Fibroblast of lung (primary cell): ENCODE measurements at places on chromosomes 6 and 20. TPM values are rescaled to one million over a fixed set of nuclear protein-coding genes. Genes with fewer than 3 reads are reported as not detected.
A peak's percentile ranks its signal among the peaks of the same experiment; 100 is the strongest.

GRCh38 chr6:150600010-150600300 lies 270 bp downstream of the PLEKHG1 start:
- DNase-seq: no peak

Gene PDE7B
- 21.5 and 22.1 TPM in 2 replicates for total RNA-seq

GRCh38 chr6:38406096-38406495 lies 233.6 kb downstream of the BTBD9 start:
- DNase-seq: no peak

DNA sequence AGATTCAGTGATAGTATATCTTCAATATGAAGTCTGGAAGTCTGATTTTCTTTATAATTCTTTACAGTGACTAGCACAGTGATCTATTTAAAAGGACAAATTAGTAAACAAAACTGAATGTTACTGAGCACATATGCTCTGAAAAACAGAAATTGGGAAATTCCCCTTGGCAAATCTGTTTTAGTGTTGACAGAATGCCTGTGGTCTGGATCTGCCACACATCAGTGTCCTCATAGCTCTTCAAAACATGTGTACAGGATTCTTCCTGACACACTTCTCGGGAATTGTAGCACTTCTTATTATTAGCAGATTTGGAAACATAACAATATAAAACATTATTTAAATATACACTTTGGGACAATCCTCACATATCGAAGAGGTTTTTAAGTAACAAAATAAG lies 354.3 kb downstream of the COL12A1 start:
- peak; percentile 14 for DNase-seq

DNA sequence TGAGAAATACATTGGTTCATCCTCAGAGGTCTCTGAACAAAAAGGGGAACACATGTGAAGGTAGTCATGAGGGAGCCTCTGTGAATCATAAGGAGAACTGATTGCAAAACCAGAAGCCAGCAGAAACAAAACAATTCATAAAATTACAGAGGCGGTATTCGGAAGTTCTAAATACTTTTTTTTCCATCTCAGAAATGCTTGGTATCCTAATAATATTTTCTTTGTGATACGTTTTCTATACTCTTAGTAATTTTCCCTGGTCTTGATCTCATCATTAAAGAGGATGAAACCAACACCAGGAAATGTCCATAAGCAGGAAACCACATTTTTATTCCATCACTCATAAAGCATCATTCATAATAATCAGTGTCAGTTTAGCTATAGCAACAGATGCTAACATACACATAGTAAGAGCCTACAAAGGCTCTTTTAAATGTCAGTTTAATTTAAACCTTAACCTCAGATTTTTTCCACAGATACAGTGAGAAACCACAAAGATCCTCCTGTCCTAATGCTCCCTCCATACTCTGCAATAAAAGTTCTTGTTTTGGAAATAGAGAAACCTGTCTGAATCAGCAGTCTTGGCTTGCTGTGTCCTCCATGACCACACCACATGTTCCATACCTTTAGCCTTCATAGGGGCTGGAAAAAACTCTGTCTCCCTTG lies 29.2 kb downstream of the SGK1 start:
- DNase-seq: peak; percentile 88

GRCh38 chr6:113842165-113842564 lies 15.0 kb upstream of the MARCKS start:
- peak; percentile 94 for DNase-seq

Gene CDH22
- total RNA-seq: not detected in 2 replicates

DNA sequence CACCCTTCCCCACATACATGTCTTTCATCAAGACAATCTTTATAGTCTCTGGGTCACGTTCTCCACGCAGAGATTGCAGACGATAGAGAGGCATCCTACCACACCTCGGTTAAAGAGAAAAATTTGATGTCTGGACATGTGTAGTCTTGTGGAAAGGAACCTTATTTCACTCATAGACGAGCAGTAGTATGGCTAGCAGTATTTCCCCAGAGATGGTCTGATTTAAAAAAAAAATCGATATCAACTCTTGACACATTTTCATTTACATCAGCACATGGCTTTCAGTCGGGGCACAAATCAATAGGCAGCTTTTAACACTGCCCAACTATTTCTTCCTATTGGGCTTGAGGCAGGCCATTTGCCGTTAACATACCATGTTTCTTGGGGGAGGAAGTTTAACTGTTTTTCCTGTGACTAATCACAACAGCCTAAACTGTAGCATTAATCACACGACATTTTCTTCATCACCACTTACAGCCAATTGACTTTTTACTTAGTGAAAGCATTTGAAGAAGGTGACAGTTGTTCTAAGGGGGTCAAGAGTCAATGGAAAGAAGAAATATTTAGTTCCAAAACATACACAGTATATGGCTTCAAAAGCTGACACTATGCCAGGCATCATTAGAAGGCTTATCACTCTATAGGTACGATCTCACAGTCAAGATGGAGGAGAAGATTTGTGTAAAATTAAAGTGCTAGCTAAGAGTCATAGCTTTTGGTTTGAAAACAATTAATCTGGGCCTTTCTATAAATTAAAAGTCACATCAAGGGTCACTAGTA lies 129.5 kb upstream of the HDAC2 start:
- peak; percentile 26 for DNase-seq

DNA sequence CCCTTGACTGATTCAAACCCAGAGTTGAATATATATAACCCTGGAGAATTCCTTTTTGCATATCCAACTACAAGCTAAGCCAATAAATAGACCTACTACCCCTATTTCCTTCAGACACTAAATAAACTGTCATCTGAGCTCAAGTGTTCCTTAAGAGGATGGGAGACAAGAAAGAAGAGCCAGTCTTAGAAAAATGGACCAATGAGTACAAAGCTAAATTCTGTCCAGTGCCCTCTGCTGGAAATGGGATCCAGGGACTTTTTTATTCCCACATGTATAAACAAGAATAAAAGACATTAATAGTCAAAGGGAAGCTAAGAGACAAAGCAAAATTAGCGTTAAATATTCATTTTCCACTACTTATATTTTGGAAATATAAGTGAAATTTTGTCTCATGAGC lies 4.8 kb downstream of the PPP1R10 start:
- DNase-seq: peak; percentile 29

Gene CST2
- not detected in 2 replicates for total RNA-seq

GRCh38 chr6:161242779-161243693 lies 30.8 kb downstream of the AGPAT4 start:
- peak; percentile 80 for DNase-seq

Gene WFDC12
- not detected in 2 replicates for total RNA-seq

- no peak for DNase-seq
Observed at GRCh38 chr6:82869493-82869892, 196.1 kb downstream of the UBE3D start.

Gene REM1
- total RNA-seq: not detected in 2 replicates

DNA sequence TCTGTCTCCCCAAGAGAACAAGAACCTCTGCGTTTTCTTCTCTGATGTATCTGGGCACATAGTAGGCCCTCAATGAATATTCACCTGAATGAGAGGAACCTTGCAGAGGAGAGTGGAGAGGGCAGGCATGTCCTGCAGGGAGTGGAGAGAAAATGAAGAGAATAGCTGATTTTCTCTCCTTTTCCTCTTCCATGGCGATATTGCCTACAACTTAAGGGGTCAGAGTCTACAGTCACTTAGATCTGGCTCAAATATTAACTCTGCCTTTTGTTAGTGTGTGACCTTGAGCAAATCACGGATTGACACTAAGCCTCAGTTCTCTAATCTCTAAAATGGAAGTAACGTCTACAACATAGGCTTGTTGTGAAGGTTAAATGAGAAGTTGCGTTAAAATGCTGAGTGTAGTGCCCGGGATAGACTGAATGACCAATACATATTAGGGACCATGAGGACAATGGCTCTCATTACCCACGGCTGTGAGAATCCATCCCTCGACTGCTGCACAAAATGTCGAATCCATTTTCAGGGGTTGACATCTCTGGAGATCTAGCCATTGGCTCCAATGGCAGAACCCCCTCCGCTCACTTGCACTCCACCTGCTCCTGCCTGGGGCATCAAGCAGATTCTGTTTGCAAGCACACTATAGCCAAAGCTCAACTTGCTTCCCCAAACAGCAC lies 14.8 kb downstream of the CD83 start:
- DNase-seq: no peak

DNA sequence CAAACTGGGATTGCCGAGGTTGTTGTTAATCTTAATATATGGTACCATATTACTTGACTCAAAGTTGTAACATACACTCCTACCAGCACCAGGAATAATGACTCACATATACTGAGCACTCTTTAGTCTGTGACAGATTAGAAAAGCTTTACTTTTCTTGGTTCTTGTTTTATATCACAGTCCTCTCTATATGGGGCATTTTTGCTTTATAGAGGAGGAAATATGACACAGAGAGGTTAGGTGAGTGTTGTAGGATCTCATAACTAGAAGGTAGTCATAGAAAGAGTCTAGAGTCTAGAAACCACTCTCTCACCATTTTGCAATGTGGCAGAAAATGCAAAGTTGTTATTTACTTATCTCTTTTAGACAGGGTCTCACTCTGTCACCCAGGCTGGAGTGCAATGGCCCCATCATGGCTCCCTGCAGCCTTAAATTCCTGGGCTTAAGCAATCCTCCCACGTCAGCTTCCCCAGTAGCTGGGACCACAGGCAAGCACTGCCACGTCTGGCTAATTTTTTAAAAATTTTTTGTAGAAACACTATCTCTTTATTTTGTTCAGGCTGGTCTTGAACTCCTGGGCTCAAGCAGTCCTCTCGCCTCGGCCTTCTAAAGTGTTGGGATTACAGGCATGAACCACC lies 13.4 kb downstream of the TRIM38 start:
- DNase-seq: no peak

Gene SLA2
- total RNA-seq: not detected in 2 replicates

- DNase-seq: peak; percentile 38
Observed at GRCh38 chr6:156842598-156843250, 65.5 kb downstream of the ARID1B start.

DNA sequence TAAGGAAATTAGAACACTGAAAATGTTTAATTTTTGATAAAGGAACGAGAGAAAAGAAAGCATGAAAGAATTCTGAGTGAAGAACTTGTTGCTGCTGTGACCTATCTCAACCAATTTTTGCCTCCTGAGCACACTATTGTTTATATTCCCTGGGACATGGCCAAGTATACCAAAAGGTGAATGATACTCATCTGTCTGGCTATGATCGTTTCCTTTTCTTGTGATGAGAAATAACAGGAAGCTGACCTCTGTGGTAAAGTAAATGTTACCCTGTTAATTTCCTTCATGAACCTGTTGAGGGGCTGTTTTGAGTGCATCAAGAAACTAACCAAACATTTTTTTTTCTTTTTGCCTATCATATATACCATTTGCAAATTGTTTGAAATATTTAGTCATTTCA lies 69.1 kb downstream of the FIG4 start:
- DNase-seq: peak; percentile 22

Gene ENPP1
- 13.1 and 85.4 TPM in 2 replicates for total RNA-seq

DNA sequence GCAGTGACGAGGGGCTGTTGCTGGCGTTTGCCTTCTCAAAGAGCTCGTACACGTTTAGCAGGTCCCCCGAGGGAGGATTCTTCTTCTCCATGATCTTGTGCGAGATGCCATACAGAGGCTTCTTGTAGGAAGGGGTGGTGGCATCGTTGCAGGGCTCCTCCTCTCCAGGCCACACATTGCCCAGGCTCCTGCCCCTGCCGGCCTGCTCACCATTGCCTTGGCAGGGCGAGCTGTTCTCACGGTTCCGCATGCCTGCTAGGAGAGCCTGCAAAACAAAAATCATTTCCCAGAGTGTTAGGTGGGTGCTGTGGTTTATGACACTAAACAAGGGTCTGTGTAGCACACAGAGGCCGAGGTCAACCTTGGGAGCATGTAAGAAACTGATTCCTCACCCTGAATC lies 42.7 kb downstream of the MTRES1 start:
- DNase-seq: no peak

GRCh38 chr6:128600397-128600951 lies 80.1 kb upstream of the PTPRK start:
- peak; percentile 98 for DNase-seq

GRCh38 chr20:3677733-3678132 lies 4.1 kb downstream of the ADAM33 start:
- DNase-seq: peak; percentile 53

DNA sequence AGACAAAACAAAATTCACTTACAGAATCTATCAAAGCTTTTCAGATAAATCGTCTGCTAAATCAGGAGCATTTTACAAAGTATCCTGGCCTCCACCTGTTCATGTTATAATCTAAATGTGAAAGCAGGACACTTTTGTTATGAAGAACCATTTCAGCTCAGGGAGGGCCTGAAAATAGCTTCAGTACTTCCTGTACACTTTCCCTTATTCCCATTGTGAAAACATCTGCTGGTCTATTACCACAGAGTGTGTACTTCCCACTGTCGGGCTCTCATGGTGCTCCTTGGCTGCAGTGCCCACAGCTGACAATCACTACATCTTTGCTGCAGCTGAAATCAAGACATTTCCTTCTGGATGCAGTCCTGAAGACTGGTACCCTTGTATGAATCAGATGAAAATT lies 128.1 kb downstream of the OPRM1 start:
- no peak for DNase-seq

Gene UBE2V1
- 31.7 and 33.4 TPM in 2 replicates for total RNA-seq

Gene COL21A1
- total RNA-seq: 2.3 and 6.9 TPM in 2 replicates
